ENCODE measurements at places on chromosomes 2 and 18.

- DNase-seq = no peak
These were observed 22.0 kb downstream of the SMAD7 start for GRCh38 chr18:48928787-48929186.

GRCh38 chr2:241848761-241849615 lies 9.7 kb downstream of the PDCD1 start:
- DNase-seq = no peak

DNA sequence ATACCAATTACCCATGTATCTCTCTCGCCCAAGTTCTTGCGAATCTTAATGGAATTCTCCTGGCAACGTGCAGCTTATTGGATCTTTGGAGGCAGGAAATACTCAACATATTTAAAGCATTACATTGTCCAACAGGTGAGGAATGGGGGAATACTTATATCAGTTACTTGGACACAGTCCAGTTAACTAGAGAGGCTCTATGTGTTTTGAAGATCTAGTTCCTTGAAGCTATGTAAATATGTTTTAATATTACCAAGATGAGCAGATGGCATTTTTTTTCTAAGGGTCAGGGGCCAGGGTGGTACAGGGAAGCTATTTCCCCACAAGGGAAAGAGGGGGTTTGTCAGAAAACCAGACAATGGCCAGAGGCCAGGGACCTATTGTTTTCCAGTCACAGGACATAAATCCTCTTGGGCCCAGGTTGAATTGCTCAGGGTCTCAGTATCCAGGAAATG lies 26.8 kb upstream of the MC5R start:
- no peak for DNase-seq

- DNase-seq = no peak
These were observed 103.2 kb downstream of the TCF4 start for GRCh38 chr18:55484773-55485172.

- DNase-seq = no peak
These were observed 441.1 kb downstream of the LRATD1 start for GRCh38 chr2:15073664-15074063.

GRCh38 chr2:88557290-88557689 lies 70.0 kb downstream of the EIF2AK3 start:
- DNase-seq = no peak

DNA sequence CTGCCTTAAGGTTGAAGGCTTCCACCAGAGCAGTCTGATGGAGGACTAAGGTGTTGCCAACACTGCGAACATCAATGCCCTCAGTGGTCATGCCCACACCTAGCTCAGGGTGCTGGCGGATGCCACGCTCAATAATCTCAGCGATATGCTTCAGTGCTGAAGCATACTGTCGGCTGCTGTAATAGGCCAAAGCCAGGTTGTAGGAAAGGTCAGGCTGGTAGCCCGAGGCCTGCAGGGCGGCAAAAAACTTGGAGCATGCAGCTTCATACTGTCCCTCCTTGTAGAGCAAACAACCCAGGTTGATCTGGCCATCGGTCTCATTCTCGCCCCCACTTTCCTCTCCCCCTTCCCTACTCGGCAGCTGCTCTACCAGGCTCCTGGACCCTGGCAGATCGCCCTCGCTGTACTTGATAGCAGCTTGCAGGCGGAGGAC lies 159.4 kb downstream of the AGPS start:
- DNase-seq = no peak

DNA sequence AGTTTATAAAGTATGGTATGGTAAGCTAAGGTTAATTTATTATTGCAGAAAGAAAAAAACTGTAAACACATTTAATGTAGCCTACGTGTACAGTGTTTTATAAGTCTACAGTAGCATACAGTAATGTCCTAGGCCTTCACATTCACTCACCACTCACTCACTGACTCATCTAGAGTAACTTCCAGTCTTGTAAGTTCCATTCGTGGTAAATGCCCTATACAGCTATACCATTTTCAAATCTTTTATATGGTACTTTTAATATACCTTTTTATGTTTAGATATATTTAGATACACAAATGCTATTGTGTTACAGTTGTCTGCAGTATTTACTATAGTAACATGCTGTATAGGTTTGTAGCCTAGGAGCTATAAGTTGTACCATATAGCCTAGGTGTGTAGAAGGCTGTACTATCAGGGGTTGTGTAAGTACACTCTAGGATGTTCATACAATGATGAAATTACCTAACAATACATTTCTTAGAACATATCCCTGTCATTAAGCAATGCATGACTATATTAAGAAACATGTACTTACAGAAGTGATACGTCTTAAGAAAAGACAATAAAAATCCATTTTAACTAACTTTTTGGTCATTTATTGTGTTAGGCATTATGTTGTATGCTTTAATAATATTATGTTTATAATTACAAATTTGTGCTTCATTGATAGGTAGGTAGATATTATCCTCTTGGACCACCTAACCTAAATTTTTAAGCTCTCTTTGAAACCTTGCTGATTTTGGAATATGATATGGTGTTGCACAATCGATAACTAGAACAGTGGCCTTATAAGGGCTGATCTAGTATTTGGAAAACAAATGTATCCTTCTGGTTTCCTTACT lies 51.9 kb downstream of the VRK2 start:
- DNase-seq = peak; percentile 42

GRCh38 chr18:77116201-77117080 lies 16.1 kb downstream of the MBP start:
- no peak for DNase-seq

- no peak for DNase-seq
These were observed 5.6 kb downstream of the DTYMK start for GRCh38 chr2:241680827-241681599.

- no peak for DNase-seq
These were observed 14.9 kb upstream of the B3GNT2 start for GRCh38 chr2:62180975-62181374.

DNA sequence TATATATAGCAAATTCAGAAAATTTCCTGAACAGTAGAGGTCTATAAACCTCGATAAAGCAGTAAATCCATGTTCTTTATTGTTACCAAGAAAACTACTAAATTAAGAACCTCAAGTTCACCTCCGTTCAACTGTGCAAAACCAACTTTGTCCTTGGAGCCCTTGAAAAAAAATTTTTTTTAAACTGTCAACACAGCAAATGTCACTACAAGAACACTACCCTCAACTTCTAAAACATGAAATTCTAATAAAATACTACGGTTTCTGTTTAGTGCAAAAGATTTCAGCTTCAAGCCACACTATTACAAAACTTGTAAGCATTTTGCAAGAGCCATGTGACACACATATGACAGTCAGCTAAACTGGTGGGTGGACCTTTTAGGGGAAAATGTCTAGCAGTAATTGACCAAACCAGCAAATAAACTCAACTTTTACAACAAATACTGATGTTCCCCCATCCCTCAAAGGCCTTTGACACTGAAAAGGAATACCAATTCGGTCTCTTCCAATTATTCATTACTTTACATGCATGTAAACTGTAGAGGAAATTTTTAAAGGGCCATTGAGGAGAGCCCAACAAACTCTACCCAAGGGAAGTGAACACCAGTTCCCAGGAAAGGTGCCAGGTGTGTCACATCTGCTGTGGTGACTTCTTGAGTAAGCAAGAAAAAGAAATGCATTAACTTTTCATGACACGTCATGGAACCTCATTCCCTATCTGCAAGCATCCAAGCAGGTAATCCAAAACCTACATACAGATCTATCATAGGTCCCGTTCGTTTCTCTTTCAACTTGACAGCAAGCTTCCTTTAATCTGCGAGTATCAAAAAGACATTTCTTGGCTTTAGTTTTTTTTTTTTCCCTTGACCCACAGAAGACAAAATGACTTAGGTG lies 1.4 kb downstream of the RAB1A start:
- peak; percentile 76 for DNase-seq

GRCh38 chr2:219045937-219046550 lies 4.7 kb upstream of the CFAP65 start:
- peak; percentile 38 for DNase-seq

GRCh38 chr2:132860220-132860619 lies 190.2 kb upstream of the LYPD1 start:
- DNase-seq = no peak

Data from erythroblast (primary cell).